GM23338 (cell line): ENCODE measurements at places on chromosomes 6 and 20.

- no peak for DNase-seq
Measured at GRCh38 chr6:116575227-116575626, 3.9 kb downstream of the RWDD1 start.

DNA sequence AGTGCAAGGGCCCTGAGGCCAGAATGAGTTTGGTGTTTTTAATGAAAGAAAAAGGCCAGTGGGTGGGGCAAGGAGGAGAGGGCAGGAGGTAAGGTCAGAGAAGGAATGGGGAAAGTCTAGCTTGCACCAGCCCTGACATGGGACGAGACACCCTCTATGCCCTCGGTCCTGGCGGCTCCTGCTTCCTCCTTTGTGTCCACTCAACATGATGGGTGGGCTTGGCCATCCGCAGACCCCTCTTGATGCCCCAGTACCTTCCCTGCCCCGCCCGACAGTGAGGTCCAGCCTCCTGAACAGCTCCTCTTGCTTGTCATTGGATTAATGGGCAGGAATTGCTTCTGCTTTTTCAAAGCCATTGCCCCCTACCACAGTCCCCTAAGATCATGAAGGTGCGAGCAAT lies 33.6 kb upstream of the ANGPT4 start:
- no peak for DNase-seq

GRCh38 chr6:28537065-28537464 lies 11.4 kb downstream of the GPX5 start:
- DNase-seq, result peak; percentile 68

GRCh38 chr6:163925839-163926238 lies 511.3 kb downstream of the QKI start:
- DNase-seq, result no peak

- DNase-seq, result no peak
Measured at GRCh38 chr6:120108061-120108795, 758.7 kb upstream of the MAN1A1 start.

- no peak for DNase-seq
Measured at GRCh38 chr6:26235302-26235670, 129.7 kb upstream of the BTN3A2 start.

GRCh38 chr6:14747881-14748520 lies 497.9 kb upstream of the JARID2 start:
- DNase-seq, result no peak

- no peak for DNase-seq
Measured at GRCh38 chr20:20823476-20823881, 111.0 kb upstream of the RALGAPA2 start.

DNA sequence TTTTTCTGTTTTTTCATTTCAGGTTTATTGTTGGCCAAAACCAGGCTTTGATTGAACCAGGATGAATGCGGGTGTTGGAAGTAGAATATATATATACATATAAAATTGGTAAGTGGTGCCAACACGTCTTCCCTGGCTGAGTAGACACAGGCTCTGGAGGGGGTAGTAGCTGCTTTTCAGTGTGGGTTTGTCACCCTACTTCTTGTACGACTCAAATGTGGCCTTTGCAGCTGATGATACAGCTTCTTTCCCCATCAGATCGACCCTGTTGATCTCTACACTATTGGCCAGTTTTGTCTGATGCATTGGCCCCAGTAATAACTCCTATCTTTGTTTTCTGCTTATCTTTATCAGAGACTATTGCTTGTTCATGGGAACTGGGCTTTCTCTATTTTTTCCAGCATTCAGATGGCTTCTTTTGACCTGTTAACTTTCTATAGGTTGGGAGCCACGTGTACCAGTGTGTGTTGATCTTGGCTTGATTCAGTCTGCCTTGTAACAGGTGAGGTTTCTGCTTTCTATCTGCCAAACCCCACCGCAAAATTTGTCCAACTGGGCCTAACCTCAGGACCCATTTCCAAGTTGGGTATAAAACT lies 2.7 kb upstream of the ZNFX1 start:
- DNase-seq, result no peak

- peak; percentile 80 for DNase-seq
Measured at GRCh38 chr6:146913842-146914488, 290.3 kb upstream of the STXBP5 start.
